ENCODE measurements at places on chromosomes 6 and 20. TPM values are rescaled to one million over a fixed set of nuclear protein-coding genes. Genes with fewer than 3 reads are reported as not detected.

DNA sequence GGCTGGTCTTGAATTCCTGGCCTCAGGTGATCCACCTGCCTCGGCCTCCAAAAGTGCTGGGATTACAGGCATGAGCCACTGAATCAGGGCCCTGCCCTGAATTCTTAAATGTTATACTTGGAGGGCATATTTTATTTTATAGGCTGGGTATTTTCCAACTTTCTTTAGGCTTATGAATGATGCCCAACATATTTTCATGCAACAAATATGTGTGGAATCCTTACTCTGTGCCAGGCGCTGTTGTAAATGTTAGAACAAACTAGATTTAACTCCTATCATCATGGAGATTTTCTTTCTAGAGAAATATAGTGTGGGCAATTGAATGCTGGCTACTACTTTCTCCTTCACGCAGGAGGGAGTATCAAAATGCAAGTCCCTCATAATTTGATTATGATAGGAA is 71.2 kb downstream of the SAMD5 start:
- H3K27me3 ChIP-seq: no peaks in the 10 kb centered on the region
- no peak overlapping the region for H3K27ac ChIP-seq
- H3K4me1 ChIP-seq: no peaks in the 10 kb centered on the region
- DNase-seq: no peak
- no peak overlapping the region for H3K4me3 ChIP-seq

DNA sequence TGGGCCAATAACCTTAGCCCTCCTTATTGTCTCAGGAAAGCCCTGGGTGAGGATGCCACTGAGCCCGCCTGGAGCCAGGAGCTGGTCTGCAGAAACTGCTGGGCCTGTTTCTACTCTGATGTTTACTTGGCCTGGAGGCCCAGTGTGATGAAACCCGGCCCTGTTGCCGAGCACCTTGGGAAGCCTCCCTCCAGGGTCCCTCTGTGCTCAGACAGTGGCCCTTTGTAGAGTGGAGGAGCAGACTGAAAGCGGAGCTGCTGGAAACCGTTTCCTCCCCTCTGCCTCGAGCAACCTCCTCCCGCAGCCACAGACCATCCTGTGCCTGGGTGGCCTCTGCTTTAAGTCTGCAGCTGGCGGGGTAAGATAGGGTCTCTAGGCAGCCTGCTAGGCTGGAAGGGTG is 84.1 kb upstream of the EPB41L1 start:
- H3K4me1 ChIP-seq: no peaks in the 10 kb centered on the region
- no peaks in the 10 kb centered on the region for H3K36me3 ChIP-seq
- no peak overlapping the region for H3K27ac ChIP-seq
- no peaks in the 10 kb centered on the region for H3K27me3 ChIP-seq
- DNase-seq: no peak
- H3K4me3 ChIP-seq: no peak overlapping the region

DNA sequence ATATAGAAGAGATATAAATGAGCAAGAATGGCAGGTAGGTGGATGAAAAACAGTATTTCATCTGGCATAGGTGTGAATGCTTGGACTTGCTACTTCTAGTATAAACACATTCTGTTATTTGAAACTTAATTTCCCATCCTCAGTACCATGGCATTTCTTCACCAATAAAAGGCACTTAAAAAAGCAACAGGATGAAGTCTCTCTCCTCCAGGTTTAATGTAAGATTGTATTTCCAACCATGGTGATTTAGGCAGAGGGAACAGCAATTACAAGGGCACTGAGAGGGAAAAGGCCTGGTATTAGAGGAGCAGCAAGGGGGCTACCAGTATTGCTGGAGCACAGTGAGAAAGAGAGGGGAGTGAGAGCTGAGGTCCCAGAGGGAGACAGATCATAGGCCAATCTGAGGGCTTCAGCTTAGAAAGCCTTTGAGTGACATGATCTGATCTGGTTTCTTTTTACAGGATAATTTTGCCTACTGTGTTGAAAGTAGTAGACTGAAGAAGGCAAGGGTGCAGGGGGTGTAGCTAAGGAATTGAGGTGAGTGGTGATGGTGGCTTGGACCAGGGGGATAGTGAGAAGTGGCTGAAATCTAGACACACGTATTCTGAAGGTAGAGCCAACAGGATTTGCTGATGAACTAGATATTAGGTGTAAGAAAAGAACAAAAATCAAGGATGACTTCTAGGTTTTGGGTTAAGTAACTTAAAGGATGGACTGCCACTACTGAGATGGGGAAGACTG is 67.8 kb upstream of the SMIM29 start:
- H3K4me3 ChIP-seq: no peak overlapping the region
- no peaks in the 10 kb centered on the region for H3K27me3 ChIP-seq

- H3K4me1 ChIP-seq: no peaks in the 10 kb centered on the region
- no peaks in the 10 kb centered on the region for H3K27me3 ChIP-seq
- H3K4me3 ChIP-seq: no peak overlapping the region
These were observed 16.6 kb upstream of the EZR start for GRCh38 chr6:158835616-158836221.

GRCh38 chr20:14142171-14142570 is 146.9 kb downstream of the MACROD2 start:
- no peak overlapping the region for H3K27ac ChIP-seq
- H3K27me3 ChIP-seq: no peaks in the 10 kb centered on the region
- DNase-seq: no peak

- H3K27ac ChIP-seq: no peak overlapping the region
- no peak overlapping the region for H3K4me3 ChIP-seq
- H3K27me3 ChIP-seq: no peaks in the 10 kb centered on the region
- DNase-seq: no peak
These were observed 238.7 kb upstream of the THEMIS start for GRCh38 chr6:128139519-128139918.

The SERPINB6 gene
- total RNA-seq: 56.6 TPM
